ENCODE measurements at places on chromosomes 7 and 10.
A peak's percentile ranks its signal among the peaks of the same experiment; 100 is the strongest.

DNA sequence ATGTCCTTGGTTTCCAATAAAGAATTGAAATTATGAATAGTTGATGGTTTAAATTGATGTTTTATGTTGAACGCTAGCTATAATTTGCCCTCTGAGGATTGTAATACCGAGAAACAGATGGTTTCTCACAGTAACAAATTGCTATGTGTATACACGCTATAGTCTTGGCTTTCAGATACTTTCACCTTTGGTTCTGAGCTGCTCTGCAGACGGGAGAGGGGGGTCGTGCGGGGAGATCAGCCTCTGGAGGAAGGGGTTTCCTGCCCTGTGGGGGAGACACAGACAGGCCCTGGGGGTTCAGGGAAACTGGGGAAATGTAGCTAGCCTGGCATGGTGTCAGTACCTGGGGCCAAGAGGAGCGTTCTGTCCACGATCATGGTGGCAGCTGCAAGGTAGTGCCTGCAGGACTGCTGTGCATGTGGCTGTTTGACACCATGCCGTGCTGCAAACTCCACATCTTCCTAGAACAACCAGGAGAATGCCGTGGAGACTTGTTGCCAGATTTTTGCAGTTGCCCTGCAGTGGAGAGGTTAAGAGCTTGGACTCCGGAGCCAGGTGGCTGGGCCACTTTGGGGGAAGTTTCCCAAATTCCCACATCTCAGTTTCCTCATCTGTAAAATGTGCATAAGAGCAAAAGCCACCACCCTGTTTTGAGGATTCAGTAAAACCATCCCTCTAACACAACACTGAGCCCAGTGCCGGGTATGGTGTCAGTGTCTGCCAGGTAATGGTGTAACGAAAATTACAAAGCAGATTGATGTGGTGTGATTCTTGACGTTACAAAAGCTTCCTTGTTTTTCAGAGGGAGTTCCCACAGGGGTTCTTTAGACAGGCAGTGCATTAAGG, 167.9 kb downstream of the CUX1 start:
- no peak for DNase-seq

- no peak for DNase-seq
Observed at GRCh38 chr10:30500534-30500933, 66.5 kb downstream of the MAP3K8 start.

DNA sequence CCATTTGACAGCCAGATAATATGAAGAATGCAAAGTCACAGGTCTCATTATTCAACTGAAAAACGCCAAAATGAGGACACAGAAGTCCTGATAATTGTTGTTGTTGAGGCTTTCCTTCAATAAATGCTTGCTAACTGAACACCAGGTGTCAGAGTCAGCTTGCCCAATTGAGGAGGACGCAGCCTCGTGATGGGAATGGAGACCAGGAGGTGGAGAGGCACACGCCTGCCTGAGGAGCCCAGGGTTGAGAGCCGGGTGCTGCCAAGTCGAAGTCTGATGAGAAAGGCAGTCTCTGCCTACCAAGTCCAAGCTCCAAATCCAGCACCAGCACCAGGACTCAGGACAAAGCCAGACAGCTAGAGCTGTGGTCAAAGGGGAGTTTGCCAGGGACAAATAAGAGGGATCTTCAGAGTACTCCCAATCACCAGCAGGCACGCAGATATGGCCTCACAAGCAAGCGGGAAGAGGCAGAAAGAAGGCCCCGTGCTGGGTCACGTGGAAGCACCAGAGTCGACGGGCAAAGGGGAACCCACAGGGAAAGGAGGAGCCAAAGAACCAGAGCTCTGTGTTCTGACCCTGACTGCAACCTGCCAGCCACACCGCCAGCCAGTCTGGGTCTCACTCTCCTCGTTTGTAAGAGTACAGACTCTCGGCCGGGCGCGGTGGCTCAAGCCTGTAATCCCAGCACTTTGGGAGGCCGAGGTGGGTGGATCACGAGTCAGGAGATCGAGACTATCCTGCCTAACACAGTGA, 47.6 kb downstream of the VOPP1 start:
- no peak for DNase-seq

DNA sequence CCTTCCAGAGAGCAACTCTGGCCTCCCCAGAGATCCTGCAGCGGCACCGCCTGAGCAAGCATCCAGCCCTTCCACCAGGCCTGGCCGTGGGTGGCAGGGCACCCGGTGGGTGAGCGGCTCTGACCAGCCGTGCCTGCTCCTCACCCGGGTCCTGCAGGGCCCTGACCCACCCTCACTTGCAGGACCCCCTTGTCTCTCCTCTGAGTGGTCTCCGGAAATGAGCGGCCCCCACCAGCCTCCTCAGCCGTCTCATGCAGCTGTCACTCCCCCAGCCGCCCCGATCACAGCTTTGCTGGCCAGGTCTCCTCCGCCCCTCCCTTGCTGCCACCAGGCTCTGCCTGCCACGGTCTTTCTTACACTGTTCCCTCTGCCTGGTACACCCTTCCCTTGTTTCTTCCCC, 218.2 kb downstream of the TCERG1L start:
- DNase-seq, result no peak

GRCh38 chr10:113047151-113047550, 97.1 kb downstream of the TCF7L2 start:
- DNase-seq, result no peak

DNA sequence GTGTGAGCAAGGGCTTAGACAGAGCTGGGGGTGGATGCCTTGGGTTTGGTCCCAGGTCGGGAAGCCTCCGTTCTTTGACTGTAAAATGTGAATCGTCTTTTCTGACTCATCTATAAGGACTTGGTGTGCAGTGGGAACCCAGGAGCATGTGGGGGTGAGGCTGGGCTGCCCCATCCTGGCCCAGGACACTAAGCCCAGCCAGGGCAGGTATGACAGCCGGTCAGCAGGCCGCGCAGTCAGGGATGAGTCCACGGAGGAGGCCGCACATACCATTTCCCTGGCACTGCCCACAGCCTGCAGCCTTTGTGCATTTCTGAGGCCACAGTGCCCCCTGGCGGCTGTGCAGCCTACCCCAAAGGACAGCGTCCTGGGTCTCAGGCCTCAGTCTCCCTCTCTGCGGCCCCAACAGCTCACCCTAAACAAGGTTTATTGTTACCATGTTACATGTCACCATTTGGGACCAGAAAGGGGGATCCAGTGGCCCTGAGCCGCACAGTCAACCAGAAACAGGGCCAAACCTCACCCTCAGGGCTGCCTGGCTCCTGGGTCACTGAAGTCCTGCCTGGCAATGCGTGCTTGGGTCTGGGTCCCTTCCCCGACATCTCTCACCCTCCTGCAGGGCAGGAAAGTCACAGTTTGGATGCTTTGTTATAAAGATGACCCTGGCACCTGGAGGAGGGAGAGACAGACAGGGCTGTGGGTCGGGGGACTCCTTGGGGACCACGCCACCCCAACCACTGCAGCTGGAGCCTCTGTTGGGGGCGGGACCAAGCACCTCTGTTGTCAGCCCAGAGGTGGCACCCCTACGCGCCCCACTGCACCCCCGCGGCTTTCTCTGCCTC, 14.4 kb upstream of the SH2B2 start:
- peak; percentile 56 for DNase-seq

DNA sequence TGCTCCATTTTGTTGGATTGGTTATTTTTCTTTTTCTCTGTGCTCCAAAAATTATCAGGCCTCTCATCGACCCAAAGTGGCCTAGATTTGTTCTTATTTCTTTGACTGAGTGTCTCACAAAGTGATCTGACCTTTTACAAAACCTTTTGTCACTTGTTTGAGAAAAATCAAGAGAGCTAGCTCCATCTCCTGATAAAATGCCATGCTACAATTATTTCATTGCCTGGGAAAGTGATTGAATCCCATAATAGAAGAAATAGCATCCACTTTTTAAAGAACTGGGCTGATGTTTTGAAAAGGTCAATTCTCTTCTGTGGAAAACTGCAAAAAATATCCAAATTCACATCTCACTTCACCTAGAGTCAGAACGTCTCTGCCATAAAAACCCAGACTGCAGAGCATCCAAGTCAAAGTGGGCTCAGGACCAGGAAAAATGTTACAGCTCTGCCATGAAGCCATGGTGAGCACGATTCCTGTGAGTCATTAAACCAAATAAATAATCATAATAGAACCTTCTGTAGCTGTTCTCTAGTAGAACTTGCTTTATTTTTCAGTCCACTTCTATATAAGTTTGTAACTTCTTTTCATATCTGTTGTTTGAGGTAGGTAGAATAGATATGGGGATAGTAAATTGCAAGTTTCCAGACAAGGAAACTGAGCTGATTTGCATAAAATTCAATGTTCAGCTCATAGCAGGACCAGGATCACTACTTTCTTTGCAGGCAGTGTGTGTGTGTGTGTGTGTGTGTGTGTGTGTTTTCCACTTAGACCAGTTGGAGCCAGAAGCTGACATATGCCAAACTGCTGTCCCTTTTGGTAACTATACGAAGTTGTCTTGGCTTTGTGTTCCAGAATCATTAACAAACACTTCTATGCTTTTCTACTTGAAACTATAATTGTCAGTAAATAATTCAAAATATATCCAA, 632.5 kb upstream of the ANKRD30A start:
- DNase-seq, result no peak

DNA sequence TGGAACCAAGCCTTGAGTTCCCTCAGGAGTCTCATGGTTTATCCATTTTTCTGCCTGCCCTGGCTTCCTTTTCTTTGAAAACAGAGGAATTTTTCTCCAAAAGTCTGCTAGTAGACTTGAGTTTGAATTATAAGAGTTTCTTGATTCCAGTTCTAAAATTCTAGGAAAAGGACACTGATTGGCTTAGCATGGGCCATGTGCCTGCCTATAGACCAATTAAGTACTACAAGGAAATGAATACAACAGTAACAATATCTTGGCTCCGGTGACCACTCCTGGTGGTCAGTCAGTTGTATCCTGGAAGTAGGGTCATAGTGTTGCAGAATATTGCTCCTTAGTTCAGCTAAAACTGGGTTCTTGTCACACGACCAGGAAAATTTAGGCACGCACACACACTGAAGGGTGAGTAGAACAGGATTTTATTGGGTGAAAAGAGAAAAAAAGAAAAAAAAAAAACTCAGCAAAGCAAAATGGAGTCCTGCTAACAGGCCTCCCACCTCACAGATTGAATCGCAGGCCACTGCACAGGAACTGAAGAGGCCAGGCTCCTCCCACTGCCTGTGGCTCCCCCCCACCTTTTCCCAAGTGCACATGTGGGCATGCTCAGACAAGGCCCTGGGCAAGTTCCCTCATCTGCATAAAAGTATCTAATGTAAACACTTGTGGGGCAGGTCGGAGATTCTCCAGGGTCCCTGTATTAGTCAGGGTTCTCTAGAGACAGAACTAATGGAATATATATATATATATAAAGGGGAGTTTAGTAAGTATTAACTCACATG, 155.1 kb downstream of the LYZL1 start:
- no peak for DNase-seq

DNA sequence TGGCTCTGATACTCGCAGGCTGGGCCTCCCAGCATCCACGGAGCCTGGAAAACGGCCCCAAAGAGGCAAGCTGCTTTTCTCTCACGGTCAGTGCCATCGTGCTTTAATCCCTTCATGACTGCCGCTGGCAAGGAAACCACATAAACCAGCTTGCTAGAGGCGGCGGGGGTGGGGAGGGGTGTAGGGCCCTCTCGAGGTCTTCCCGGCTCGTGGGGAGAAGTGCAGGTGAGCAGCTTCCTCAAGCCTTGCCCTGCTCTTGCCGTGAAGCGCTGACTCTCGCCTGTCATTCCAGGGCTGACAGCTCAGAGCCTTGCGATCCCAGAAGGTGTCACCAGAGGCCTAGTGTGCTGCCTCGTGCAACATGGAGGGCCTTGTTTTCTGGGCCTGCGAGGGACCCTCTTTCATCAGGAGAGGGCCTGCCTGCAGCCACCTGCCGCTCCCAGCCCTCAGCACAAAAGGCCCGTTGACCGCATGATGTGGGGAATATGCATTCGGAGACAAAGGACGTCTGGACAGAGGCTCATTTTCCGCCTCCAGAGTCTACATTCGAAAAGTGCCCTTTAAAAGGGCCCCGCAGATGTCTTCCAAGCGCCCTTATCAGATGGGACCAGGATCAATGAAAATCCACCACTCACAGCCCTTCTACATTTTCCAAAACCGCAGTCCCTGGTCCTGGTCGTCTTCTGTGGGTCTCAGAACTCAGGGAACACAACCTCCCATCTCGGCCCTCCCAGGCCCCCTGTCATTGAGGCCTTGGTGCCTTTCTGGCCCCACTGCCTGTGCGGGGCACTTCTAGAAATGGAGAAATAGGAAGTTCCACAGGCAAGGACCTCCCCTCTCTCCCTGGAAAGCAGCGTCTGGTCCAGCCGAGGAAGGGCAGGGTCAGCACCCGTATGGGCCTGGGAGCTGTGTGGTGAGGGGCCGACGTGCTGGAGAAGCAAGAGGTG, 58.7 kb downstream of the ZRANB1 start:
- no peak for DNase-seq

GRCh38 chr10:83769281-83769820, 370.0 kb upstream of the GHITM start:
- no peak for DNase-seq

DNA sequence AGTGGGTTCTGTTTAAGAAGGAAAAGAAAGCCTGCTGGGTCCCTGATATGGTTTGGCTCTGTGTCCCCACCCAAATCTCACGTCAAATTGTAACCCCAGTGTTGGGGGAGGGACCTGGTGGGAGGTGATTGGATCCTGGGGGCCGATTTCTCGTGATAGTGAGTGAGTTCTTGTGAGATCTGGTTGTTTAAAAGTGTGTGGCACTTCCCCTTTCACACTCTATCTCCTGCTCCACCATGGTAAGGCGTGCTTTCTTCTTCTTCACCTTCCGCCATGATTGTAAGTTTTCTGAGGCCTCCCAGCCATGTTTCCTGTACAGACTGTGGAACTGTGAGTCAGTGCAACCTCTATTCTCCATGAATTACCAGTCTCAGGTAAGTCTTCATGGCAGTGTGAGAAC, 42.6 kb downstream of the INPP5A start:
- DNase-seq, result no peak

- DNase-seq, result no peak
Observed at GRCh38 chr10:104333728-104334373, 4.4 kb downstream of the ITPRIP start.

- DNase-seq, result no peak
Observed at GRCh38 chr10:104732222-104732621, 91.1 kb downstream of the SORCS3 start.

DNA sequence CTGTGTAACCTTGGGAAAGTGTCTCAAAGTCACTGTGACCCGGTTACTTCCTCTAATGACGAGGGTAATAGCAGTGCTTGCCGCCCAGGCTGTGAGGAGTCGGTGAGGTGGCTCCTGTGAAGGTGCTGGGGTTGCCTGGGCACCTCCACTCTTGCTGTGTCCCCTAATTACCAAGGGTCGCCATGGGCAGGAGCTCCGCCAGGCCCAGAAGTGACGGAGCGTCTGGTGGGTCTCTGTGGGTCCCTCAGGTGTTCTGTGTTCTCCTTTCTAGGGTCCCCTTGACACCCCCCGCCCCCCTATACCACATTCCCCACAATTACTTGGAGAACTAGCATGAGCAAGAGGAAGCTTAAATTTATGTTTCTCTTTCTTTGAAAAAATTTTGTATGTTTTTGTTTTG, 161.5 kb downstream of the WDR37 start:
- no peak for DNase-seq

- no peak for DNase-seq
Observed at GRCh38 chr10:93097386-93097785, 23.7 kb downstream of the CYP26A1 start.

GRCh38 chr7:26295586-26295985, 3.9 kb downstream of the SNX10 start:
- no peak for DNase-seq

Measured in kidney epithelial cell (primary cell).